SJSA1 (cell line): ENCODE measurements at places on chromosomes 3 and 15.

GRCh38 chr3:142857056-142857455, 31.8 kb downstream of the PCOLCE2 start:
- DNase-seq: no peak

- DNase-seq: no peak
These were observed 415.0 kb downstream of the PDCD6IP start for GRCh38 chr3:34213478-34213877.

DNA sequence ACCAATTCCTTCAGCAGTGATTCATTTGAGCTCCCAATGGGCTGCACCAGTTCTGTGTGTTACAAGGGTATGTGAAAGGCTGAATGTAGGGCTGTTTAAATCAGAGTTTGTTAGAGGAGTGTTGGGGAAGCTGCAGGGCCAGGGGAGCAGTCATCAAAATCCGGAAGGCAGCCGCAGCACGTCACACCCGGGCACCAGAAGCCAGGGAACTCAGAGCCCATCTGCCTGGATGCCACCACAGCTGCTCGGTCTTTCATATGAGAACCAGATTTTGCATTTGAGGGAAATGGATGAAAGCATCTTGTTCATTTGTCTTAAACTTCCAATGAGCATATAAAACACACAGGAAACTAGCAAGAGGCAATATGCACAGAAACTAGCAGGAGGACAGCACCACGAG, 24.2 kb upstream of the NEO1 start:
- no peak for DNase-seq

DNA sequence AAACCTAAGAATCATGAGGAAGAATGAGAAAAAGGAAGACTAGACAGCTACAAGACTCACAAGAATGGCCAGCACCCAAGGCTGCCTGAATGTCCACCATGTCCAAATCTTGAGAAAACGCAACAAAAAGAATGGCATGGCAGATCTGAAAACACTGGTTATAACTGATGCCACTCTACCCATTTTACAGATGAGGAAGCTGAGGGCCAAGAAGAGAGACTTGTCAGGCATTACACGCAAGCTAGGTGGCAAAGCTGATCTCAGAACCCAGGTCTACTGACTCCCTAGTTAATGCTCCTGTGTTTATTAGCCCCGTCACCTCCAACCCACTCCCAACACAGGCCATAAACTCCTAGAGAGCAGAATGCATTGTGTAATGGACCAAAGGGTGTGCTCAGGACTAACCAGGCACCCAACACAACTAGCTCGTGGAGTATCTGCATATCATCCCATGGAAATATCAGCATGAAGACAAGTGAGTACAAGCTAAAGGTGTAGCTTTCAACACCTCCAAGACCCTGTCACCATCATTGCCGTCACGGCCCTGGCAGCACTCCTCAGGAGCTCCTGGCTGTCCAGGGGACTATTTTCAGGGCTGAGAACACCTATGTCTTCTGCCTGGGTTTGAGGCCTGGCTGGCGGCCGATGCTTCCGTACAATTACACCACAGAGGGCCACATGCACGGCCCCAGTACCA, 111.7 kb downstream of the XXYLT1 start:
- no peak for DNase-seq

DNA sequence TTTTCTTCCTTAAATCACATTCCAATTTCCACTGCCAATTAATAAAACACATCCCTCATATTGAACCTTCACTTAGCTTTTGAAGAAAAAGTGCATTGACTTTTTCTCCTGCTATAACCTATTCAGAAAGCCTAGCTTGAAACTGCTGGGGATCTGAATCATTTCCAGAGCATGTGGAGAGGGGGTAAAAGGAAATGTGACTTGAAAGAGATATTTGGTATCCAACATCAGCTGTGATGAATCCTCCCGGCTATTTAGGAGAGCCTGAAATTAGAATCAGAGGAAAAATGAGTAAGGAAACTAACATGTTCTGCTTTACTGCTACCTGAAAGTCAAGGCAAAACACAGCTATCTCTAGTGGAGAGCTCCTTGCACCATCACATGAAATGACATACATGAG, 2.6 kb upstream of the GNB5 start:
- no peak for DNase-seq

GRCh38 chr3:149375501-149376196, 1.8 kb downstream of the TM4SF1 start:
- no peak for DNase-seq

DNA sequence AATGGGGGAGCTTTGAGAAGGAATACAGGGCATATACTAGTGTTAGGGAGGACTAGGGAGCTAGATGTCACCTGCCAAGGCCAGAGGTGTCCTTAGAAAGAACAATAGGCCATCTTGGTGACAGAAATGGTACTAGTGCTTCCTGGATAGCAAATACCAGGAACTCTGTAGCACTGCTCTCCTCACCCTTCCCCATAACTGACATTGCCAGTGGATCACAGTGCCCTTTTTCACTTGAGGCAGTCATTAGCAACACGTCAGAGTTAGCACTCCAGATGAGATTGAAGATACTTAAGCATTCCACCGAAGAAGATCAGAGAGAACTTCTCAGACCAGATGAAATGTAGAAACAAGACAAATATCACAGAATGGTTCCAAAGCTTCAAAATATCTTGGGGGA, 103.1 kb upstream of the PDZRN3 start:
- DNase-seq: no peak

- no peak for DNase-seq
These were observed 150.9 kb downstream of the LRRC28 start for GRCh38 chr15:99402014-99402729.

DNA sequence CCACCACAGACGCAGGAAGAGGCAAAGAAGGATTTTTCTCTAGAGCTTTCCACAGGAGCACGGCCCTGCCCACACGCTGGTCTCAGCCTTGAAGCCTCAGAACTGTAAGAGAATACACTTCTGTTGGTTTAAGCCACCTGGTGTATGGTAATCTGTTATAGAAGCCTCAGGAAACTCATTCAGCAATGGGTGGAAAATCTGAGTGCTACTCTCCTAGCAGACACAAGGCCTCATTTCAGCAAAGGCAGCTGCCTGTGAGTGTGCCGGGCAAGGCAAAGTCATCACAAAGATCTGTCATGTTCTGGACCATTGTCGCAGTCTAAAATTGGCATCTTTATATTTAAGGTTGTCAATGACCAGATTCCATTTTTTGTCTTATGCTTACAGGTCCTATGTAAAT, 31.0 kb downstream of the ATP10A start:
- peak; percentile 27 for DNase-seq

DNA sequence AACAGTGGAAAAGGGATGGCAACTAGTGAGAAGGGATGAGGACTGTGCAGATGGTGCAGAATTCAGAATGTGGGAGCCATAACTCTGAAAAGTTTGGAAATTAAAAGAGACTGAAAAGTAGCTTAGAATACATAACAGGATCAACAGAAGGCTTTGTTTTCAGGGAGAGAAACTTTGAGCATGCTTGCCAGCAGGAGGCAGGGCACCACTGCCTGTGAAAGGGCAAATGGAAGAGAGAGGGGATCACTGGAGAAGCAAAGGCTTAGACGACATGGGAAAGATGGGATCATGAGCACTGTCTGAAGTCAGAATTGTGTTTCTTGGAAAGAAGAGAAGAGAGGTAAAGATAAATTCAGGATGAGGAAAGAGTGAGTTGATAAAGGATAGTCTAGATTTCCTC, 99.6 kb downstream of the ABI3BP start:
- peak; percentile 22 for DNase-seq

DNA sequence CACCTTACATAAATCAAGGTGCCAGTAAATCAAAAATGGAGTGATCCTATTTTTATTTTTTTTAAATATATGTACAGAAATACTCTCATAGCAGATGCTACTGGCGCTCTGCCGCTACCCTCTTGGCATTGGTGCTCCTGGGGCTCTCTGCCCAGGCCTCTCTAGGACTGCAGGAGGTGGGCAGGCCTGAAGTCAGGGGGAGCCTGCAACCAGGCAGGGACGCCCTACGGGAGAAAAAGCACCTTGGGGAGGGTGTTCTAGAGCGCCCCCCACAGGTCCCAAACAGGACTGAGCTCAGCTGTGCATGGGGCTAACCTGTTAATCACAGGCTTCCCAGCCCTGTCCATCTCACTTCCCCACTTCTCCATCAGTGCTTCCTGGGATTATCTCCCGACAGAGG, 192.5 kb downstream of the SHQ1 start:
- DNase-seq: no peak

DNA sequence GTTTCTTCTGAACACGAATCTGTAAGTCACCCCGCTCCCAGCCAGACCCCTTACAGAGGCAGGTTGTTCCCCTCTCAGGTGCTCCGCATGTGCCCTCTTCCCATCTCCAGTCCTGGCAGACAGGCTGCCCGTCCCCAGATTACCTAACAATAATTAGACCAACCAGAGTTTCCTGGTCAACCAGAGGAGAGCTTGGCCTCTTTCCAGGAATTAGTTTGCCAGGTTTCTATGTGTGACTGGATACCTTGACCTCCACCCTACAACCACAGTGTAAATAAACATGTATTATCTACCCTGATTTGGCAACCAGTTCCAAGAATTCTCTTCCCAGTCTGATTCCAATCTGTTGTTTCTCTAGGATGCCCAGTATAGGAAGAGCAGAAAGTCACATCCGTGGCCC, 178.0 kb upstream of the UMPS start:
- peak; percentile 18 for DNase-seq

- no peak for DNase-seq
These were observed 202.0 kb downstream of the GHSR start for GRCh38 chr3:172246107-172246844.

DNA sequence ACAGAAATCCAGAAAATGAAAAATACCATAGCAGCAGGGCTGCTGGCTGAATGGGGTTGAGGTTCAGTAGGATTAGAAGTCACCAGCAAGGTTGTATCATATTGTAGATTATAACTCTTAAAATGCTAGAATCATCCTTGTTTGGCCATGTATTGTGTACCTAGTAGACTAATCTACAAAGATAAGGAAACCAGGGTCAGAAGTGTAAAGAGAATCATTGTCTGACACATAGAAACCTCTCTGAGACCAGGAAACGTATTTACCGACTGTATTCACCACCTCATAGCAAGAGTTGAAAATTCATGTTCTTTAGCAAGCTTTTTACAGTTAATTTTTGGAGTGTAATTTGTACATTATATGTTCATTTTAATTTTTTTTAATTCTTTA, 168.8 kb downstream of the ECT2 start:
- DNase-seq: no peak

GRCh38 chr3:7307410-7307809, 446.5 kb downstream of the GRM7 start:
- no peak for DNase-seq

DNA sequence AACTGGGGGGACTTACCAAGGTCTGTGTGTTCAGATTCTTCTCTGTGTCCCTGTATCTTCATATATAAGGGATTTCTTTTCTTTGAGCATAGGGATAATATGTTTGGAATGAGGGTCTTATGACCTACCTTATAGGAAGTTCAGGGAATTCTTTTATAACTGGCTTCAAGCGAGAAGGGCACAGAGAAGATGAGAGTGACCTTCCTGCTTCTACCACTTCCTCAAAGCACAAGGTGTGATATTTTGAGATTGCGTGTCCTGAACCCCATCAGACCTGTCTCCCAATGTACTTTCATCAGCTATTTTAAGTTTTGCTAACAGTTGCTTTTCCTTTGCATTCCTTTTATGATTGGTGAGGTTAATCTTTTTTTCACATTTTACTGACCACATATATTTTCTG, 3.1 kb upstream of the PSMD6 start:
- no peak for DNase-seq

DNA sequence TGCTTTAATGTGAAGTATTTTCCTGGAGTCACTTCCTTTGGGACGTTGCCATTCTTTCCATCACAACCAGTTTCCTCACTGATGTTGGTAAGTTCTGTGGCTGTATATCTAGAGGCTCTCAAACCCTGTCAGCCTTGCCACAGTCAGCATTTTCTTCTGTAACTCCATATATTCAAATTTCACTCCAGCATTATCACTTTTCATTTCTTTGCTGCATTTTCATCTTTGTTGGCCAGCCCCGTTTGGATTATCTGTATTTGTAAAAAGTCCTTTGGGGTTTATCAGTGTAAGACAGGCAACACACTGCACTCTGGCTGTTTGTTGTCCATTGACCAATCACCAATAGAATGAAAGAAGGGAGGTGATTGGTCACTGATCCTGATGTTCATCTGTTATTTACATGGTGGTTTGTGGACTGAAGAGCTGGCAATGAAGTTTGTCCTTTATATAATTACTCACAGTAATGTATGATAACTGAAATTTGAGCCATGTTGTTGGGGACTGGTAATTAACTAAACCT, 20.3 kb downstream of the GMPS start:
- DNase-seq: no peak

GRCh38 chr3:156626104-156626503, 48.3 kb upstream of the TIPARP start:
- no peak for DNase-seq

GRCh38 chr3:71305231-71306206, 278.0 kb downstream of the FOXP1 start:
- peak; percentile 51 for DNase-seq

- DNase-seq: no peak
These were observed 8.8 kb upstream of the FAM107A start for GRCh38 chr3:58585994-58586393.

- DNase-seq: peak; percentile 31
These were observed 3.9 kb upstream of the NR2E3 start for GRCh38 chr15:71806452-71806931.

DNA sequence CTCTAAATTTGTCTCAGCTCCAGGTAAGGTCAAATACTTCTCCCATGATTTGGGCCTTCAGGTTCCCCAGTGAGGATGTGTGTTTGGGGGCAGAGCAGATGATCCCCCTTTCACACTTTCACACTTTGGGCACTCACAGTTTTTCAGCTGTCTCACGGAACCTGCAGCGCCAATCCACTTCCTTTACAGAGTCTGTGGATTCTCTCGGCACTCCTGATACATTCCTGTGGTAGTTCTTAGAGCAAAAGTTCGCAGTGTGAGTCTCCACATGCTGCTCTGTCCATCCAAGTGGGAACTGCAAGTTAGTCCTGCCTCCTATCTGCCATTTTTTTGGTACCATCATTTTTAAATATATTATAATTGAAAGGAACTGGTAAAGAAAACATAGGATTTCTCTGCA, 20.2 kb upstream of the CPOX start:
- DNase-seq: no peak

DNA sequence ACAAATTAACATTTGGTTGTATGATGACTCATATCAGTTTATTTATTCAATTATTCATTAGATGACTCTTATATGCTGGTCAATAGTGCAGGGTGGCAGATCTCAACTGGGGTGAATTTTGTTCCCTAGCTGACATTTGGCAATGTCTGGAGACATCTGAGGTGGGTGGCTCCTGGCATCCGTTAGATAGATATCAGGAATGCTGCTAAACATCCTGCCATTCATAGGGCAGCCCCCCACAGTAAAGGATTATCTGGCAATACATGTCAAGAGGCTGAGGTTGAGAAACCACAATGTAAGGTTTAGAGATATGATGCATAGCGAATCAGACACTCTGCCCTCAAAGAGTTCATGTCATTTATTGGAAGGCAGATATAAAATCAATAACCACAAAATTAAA, 719.9 kb downstream of the CADM2 start:
- no peak for DNase-seq

DNA sequence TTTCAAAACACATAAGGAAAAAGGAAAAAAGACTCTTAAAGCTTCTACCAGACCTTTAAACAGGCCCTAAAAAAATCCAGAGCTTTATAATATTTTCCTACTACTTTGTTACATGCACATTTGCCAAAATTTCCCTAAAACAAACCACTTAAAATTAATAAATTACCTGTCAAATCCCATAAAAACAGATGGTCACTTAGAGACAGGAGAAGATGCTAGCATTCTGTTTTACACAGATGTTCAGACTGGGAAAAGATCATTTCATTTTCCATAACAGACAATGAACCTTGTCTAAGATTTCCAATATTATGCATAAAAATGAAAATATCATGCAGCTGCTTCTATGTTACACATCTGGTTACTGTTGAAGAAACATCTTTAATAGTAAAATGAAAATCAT, 66.6 kb downstream of the SUCLG2 start:
- no peak for DNase-seq
